ENCODE measurements at places on chromosomes 7 and 10. TPM values are rescaled to one million over a fixed set of nuclear protein-coding genes. Genes with fewer than 3 reads are reported as not detected.
A peak's percentile ranks its signal among the peaks of the same experiment; 100 is the strongest.

DNA sequence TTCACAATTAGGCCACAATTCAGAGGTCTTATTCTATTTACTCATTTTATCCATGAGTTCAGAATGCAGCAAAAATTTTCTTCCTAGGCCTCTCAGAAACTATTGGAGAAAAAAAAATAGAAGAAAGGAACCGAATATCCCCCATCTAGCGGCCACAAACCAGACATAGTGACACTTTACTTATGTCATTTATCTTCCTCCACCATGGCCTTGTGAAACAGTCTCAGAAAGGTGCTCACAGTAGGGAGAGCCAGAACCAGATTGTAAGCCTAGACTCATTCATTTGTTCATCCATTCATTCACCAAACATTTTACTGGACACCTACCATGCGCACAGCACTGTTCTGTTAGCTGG lies 16.0 kb downstream of the CREB3L2 start:
- no peak for DNase-seq

- no peak for DNase-seq
Measured at GRCh38 chr10:34323192-34323591, 491.9 kb downstream of the PARD3 start.

DNA sequence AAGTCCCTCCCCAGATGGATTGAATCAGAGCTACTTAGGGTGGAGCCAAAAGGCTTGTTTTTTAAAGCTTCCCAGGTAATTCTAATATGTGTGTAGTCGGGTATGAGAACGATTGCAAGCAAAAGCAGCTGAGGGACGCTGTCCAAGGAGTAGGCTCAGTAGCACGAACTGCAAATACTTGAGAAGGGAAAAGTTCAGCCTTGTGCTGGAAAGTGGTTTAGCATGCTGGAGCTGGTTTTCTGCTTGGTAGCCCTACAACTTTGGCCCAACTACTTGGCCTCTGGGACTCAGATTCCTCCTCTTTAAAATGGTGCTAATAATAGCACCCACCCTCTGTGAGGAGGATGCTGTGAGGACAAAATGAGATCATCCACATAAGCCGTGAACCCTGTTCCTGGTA lies 76.2 kb downstream of the AHR start:
- no peak for DNase-seq

GRCh38 chr7:134593530-134594392 lies 44.9 kb downstream of the AKR1B15 start:
- no peak for DNase-seq

DNA sequence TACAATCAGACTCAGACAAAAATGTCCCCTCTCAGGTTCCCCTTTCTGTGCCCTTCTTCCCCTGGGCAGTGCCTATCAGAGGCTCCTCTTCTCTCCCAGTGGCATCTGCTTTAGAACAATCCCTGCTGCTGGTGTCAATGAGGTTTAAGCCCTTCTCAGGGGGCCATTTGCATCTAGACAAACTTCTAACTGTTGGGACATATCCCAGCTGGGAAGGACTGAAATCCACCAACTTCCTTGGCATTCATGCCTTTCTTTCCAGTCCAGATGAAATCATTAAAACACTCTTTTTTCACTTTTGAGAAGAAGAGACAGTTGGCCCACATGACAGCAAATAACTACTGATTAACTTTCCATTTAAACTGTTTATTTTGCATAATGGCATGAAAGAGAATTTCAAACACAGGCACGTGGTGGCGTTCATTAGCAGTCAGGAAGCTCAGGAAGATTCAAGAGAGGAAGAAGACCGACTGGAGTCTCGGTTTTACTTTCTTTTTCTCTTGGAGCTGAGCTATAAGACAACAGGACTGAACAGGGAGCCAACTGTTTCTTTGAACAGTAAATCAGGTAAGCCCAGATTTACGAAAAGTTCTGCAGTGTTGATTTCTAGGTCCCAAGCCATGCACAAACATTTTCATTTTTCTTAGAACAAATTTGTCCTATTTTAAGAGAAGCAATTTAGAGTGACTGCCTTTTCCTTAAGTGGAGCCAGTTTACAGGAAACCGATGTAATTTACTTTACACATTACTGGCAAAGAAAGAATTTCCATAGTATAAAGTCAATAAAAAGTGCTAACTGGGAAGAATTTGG lies at the start of gene GIMAP2:
Gene GIMAP2 (plus strand): TSS at position 488 of the 811 bp plus-strand sequence. CDS start 1,354 bp downstream, outside the sequence.
- DNase-seq = peak; percentile 33

GRCh38 chr7:111101856-111102646 lies 11.1 kb downstream of the LRRN3 start:
- DNase-seq = no peak

- peak; percentile 80 for DNase-seq
Measured at GRCh38 chr7:45917658-45918057, 3.4 kb downstream of the IGFBP3 start.

DNA sequence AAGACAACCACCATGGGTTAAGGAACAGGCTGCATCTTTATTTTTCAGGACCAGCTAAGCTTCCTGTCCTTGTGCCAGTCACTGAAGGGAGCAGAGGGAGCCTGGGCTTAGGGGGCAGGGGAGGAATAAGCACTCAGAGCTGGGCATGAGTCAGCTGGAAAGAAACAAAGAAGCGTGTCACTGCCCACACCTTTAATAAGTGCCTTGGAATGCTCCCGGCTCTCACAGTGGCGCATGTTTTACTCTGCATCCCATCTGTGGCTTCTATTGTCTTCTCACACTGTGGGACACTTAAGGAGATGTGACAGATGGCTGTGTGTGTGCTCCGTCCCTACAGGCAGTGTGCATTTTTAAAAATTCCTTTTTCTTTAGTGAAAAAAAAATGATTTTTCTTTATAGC lies 71.7 kb downstream of the MTURN start:
- DNase-seq = no peak

DNA sequence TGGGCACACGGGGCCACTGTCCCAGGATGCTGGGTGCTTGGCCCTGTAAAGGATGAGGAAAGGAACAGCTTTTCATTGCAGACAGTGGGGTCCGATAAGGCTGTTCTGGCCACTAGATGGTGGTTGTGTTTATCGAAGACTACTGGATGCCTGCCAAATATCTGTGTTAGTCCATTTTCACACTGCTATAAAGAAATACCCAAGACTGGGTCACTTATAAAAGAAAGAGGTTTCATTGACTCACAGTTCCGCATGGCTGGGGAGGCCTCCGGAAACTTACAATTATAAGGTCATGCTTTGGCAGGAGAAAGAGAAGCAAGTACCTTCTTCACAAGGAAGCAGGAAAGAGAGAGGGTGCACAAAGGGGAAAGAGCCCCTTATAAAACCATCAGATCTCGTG lies 32.2 kb upstream of the GARS1 start:
- DNase-seq = no peak

DNA sequence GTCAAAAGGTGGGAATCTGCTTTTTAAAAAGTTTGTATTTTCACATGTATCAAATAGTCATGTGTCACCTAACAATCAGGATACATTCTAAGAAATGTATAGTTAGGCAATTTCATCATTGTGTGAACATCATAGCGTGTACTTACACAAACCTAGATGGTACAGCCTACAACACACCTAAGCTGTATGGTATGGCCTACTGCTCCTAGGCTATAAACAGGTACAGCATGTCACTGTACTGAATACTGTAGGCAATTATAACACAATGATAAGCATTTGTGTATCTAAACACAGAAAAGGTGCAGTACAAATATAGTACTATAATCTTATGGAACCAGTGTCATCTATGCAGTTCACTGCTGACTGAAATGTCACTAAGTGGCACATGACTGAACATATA lies 17.8 kb downstream of the COA1 start:
- no peak for DNase-seq

DNA sequence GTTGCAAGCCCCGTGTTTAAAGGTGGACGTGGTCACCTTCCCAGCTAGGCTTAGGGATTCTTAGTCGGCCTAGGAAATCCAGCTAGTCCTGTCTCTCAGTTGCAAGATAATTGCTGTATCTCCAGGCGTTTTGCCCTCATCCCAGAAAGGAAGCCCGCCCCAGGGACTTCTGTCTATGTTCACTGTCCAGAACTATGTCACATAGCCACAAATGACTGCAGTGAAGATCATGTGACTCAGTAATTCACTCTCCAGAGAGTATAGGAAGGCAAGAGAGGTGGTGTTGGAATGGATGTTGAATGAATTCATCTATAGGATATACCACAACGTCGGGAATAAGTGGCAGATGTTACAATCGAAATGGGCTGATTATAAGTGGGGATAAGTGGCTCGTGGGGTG lies 349 bp upstream of the ERVW-1 start:
- no peak for DNase-seq

- no peak for DNase-seq
Measured at GRCh38 chr10:79187121-79187940, 118.6 kb downstream of the ZMIZ1 start.

GRCh38 chr7:149817301-149817771 lies 20.8 kb upstream of the ZNF862 start:
- DNase-seq = no peak

DNA sequence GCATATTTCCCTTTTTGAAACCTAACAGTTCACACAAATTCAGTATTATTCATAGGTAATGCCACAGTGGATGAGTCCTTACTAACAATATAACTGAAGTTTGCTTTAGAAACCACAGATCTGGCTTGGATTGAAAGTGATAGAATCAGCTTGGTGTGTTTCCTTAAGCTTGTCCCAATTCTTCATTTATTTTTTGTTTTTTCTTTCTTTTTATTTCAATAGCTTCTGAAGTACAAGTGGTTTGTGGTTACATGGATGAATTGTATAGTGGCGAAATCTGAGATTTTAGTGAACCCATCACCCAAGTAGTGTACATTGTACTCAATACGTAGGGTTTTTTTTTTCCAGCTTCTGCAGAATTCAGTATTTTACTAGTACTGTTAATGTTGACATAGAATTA lies 518.2 kb upstream of the SEMA3D start:
- no peak for DNase-seq

GRCh38 chr7:137527634-137528033 lies 184.1 kb upstream of the PTN start:
- DNase-seq = no peak

DNA sequence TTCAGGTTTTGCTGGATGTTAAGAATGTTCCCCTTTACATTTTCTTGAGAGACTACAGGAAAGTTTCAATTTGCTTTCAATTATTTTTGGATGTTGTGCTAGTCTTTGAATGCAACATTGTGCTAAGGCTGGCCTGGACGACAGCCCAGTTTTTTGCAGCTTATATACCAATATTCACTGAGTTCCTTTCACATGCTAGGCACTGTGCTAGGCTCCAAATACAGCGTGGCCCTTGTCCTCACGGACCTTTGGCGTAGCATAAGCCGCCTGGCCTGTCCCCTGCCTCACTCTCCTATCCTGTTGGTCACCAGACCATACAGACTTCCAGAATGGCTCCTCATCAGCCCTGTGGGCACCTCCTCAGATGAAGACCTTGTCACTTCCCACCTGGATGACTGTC lies 19.5 kb upstream of the HSPA12A start:
- no peak for DNase-seq

DNA sequence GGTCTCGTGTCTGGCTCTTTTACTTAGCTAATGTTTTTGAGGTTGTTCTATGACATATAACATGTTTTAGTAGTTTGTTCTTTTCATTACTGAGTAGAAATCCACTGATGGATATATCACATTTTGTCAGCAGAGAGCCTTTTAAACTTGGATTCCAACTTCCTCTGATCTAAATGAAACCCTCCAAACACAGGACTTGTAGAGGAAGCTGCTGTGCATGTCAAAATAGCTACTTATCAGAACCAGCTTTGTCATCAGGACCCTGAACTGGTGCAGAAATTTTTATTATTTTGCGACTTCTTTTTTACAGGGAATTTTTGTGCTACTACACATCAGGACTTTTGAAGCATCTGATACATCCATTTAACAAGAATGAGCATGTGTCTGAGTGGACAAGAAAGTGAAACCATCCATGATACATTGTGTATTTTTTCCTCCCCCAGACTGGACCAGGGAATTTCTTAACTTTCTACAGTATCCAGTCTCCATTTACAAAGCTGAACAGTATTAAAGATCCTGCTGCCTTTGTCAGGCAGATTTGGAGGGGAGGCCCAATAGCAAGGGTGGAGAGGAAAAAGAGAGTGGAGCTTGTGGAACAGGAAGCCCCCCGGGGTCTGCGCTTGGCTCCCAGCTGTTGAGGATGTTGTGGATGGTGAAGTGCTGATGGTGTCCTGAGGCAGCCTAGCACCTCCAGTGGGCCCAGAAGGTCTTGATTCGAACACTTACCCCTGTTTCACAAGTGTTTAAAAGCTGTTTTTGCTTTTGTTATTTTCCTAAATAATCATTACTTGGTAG lies 29.3 kb upstream of the MTPAP start:
- no peak for DNase-seq

DNA sequence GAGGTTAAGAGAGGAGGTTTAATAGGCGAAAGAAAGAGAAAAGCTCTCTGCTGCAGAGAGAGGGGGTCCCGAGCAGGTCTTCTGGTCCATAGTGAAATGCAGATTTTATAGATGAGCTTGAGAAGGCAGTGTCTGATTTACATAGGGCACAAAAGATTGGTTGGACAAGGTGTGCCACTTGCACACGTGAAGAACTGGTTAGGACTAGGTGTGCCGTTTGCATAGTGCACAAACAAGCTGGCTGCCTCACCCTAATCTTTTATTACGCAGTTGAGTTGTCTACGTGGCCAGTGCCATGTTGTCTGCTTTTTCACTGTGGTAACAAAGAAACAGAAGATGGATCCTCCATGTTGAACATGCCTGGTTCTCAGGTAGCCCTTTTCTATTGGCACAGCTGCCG lies 82.6 kb downstream of the AMPH start:
- DNase-seq = no peak

DNA sequence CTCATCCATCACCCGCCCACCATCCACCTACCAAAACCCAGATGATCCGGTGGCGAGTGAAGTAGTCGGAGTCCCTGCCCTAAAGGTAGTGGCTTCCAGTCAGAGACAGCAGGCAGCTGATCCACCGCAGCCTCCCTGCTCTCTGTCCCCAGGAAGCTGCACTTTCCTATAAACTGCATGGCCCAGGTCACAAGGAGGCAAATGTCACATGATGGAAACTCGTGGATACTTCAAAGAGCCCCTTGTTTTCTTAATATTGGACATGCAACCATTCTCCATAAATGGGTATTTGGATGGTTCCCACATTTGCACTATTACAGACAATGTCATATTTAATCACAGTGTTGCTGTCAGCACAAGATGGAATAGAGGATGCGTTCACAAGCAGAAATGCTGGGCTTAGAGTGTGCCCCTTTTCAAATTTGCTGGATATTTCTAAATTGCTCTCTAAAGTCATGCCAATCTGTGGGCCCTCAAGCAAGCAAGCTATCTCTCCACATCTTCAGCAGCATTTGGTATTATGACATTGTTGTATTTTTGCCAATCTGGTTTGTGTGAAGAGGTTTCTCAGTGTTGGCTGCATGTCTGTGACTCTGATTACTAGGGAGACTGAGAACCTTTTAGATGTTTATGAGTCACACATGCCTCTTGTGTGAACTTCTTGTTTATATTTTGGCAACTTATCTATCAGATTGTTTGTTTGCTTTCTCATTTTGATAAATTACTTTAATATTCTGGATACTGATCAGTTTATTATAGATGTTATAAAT lies 822.0 kb downstream of the TNS3 start:
- no peak for DNase-seq

MYL7 gene
- not detected for total RNA-seq

PLPP4 gene
- not detected for total RNA-seq

SNX13 gene
- total RNA-seq = 23.8 TPM

FRMD4A gene
- 0.30 TPM for total RNA-seq

BTAF1 gene
- total RNA-seq = 51.3 TPM

GNAT3 gene
- not detected for total RNA-seq

KCNMA1 gene
- 0.25 TPM for total RNA-seq

ASIC3 gene
- 6.2 TPM for total RNA-seq

LLCFC1 gene
- not detected for total RNA-seq

ELMO1 gene
- total RNA-seq = 102 TPM

OR2A12 gene
- not detected for total RNA-seq

OR13A1 gene
- not detected for total RNA-seq

OPALIN gene
- total RNA-seq = not detected

Measured in activated CD4-positive, alpha-beta memory T cell treated with anti-CD3 and anti-CD28 coated beads, Interleukin-2, amount 10 ng/mL, durations not matched to agents 7 days and 5 days (primary cell).